Chondrocyte (in vitro differentiated cells): ENCODE measurements at places on chromosomes 4 and X. TPM values are rescaled to one million over a fixed set of nuclear protein-coding genes. Genes with fewer than 3 reads are reported as not detected.

The FAM184B gene
- total RNA-seq = 0.02 TPM in 1 of 3 replicates, not detected in the others

The WDR17 gene
- 0.31 to 0.85 TPM (median 0.50 TPM) in 3 replicates for total RNA-seq

The IL13RA1 gene
- total RNA-seq = 64.4 to 70.4 TPM (median 68.2 TPM) in 3 replicates

The SHROOM2 gene
- total RNA-seq = 3.1 to 4.4 TPM (median 4.0 TPM) in 3 replicates

The PCDH10 gene
- total RNA-seq = 30.2 to 69.6 TPM (median 30.5 TPM) in 3 replicates
